ENCODE measurements at places on chromosomes 1 and 21.

DNA sequence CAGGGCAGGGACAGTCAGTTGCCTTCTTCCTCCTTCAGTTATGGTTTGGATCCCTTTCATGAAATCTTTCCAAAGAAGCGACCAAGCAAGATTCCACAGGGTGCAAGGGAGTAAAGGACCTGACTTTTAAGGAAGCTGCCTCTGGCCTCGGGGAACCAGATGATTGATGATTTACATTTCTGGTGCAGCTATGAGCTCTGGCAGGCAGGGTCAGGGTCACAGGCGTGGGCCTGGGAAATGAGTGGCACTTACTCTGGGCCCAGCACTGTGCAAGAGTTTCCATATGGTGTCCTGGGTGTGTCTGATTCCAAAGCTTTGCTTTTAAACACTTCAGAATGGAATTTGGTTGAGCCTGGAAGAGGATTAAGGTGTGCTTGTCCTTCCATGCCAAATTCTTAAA lies 7.2 kb upstream of the CRABP2 start:
- peaks cover 59% of the 10 kb centered on the region for H3K4me1 ChIP-seq
- H3K27ac ChIP-seq: peak overlapping the region; percentile 70
- no peaks in the 10 kb centered on the region for H3K27me3 ChIP-seq
- H3K4me3 ChIP-seq: peak overlapping the region; percentile 34
- no peak for DNase-seq
- H3K36me3 ChIP-seq: peaks cover 7% of the 10 kb centered on the region

DNA sequence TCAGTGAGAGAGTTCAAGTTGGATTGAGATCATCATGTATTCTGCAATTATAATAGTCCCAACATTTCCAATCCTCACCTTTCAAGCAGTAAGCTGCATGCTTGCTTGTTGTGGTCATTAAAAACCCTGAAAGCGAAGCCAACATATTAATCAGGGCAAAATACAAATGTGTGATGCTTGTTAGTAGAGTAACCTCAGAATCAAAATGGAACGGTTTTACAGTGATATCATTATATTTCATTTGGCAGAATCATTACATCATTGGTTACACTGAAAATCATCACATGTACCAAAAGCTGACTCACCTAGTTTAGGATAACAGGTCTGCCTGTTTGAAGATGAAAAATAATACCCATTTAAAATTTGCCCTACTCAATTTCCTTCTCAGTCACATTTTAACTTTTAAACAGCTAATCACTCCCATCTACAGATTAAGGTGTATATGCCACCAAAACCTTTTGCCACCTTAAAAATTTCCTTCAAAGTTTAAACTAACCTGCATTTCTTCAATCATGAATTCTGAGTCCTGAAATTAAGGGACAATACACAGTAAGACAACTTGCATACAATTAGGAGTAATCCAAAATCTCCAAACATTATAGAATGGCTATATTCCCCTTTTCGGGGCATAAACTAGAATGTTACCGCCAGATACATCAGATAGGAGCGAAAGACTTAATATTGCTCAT lies 3.5 kb downstream of the GAS5 start:
- DNase-seq: no peak
- H3K36me3 ChIP-seq: peaks cover 45% of the 10 kb centered on the region
- H3K4me1 ChIP-seq: peaks cover 18% of the 10 kb centered on the region
- peak overlapping the region; percentile 72 for H3K4me3 ChIP-seq
- peak overlapping the region; percentile 76 for H3K27ac ChIP-seq
- H3K27me3 ChIP-seq: peaks cover 4% of the 10 kb centered on the region

GRCh38 chr1:208251015-208251414 lies 6.8 kb upstream of the PLXNA2 start:
- DNase-seq: no peak
- no peak overlapping the region for H3K4me3 ChIP-seq
- H3K36me3 ChIP-seq: no peaks in the 10 kb centered on the region
- peaks cover 9% of the 10 kb centered on the region for H3K27me3 ChIP-seq
- H3K4me1 ChIP-seq: peaks cover 37% of the 10 kb centered on the region
- H3K27ac ChIP-seq: no peak overlapping the region

GRCh38 chr1:53182111-53182593 lies 14.5 kb upstream of the CPT2 start:
- H3K27ac ChIP-seq: no peak overlapping the region
- H3K4me3 ChIP-seq: no peak overlapping the region
- H3K4me1 ChIP-seq: no peaks in the 10 kb centered on the region
- peak; percentile 76 for DNase-seq
- H3K27me3 ChIP-seq: peaks cover 5% of the 10 kb centered on the region

- H3K27me3 ChIP-seq: no peaks in the 10 kb centered on the region
- no peak overlapping the region for H3K4me3 ChIP-seq
- H3K27ac ChIP-seq: no peak overlapping the region
- H3K4me1 ChIP-seq: no peaks in the 10 kb centered on the region
Observed at GRCh38 chr1:78170859-78171258, 125.1 kb downstream of the GIPC2 start.

DNA sequence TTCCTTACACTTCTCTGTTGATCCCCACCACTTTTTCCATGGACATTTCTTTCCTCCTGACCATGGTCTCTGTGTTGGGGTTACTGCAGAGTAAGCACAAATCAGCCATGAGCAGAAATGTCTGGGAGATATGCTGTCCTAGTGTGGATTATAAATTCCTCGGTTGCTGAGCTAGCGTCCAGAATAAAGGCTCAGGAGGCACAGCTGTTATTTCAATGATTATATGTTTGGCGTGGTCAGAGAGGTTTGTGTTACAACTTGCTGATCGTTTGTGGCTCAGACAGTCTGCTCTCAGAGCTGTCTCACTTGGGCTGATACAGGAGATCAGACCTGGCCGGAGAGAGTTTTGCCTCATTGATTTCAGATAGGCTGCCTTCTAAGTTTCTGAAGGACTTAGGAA lies 37.5 kb upstream of the LAMC2 start:
- H3K36me3 ChIP-seq: peaks cover 5% of the 10 kb centered on the region
- no peak overlapping the region for H3K4me3 ChIP-seq
- no peak for DNase-seq
- peaks cover 7% of the 10 kb centered on the region for H3K4me1 ChIP-seq
- peak overlapping the region; percentile 4 for H3K27ac ChIP-seq

- H3K27me3 ChIP-seq: peaks cover 59% of the 10 kb centered on the region
- no peak for DNase-seq
Observed at GRCh38 chr1:148318123-148318903, 164.8 kb downstream of the PPIAL4G start.

DNA sequence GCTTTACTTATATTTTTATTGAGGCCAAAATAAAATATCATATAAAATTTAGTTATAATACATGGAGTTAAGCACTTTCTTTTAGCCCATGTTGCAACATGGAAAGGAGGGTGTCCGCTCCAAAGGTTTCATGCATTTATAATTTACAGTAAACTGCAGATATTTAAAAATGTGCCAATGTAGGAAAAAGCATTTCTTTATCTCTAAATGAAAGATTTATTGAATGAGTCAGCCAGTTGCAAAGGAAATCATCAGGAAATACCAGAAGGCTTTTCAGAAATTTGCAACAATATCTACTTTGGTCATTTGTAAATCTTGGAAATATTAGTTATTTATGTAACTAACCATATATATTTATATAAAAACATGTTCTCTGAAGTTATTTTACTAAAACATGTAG lies 12.1 kb downstream of the ATP6V1G3 start:
- DNase-seq: no peak
- no peak overlapping the region for H3K4me3 ChIP-seq
- H3K27ac ChIP-seq: no peak overlapping the region
- peaks cover 15% of the 10 kb centered on the region for H3K4me1 ChIP-seq
- no peaks in the 10 kb centered on the region for H3K27me3 ChIP-seq
- H3K36me3 ChIP-seq: no peaks in the 10 kb centered on the region

- H3K4me3 ChIP-seq: no peak overlapping the region
- DNase-seq: no peak
- peak overlapping the region; percentile 13 for H3K27ac ChIP-seq
- H3K4me1 ChIP-seq: peaks cover 10% of the 10 kb centered on the region
Observed at GRCh38 chr1:228099331-228099732, 3.8 kb downstream of the C1orf35 start.

GRCh38 chr1:55468142-55468795 lies 253.1 kb upstream of the USP24 start:
- no peak overlapping the region for H3K4me3 ChIP-seq
- H3K4me1 ChIP-seq: peaks cover 22% of the 10 kb centered on the region
- DNase-seq: no peak
- no peaks in the 10 kb centered on the region for H3K27me3 ChIP-seq
- no peak overlapping the region for H3K27ac ChIP-seq
- H3K36me3 ChIP-seq: no peaks in the 10 kb centered on the region

DNA sequence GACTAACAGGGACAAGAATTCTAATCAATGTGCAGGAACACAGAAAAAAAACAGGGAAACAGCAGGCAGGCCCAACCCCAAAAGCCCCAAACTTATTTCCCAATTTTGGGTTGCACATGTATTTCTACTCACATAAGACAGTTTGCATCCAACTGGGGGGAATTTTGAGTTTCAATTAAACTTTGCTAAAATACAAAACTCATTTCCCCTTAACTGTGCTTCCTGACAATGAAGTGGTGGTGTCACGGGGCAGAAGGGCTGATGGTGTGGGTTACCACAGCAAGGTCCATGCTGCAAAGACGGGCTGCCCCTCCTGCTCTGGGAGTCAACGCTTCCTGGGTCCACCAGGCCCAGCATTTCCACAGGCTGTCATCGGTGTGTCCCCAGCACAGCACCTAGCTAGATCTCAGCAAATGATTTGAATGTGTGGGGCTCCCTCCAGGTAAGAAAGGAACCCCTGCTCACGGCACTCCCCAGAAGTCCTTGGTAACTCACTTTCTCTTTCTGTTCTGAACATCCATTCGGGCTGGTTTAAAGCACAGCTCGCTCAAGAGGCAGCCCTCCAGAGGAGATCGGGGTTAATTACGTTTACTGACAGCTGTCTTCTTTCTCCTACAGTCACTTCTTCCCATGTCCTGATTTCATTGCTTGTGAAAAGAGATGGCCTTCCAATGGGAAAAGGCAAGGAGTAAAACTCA lies 27.4 kb downstream of the HIVEP3 start:
- H3K4me1 ChIP-seq: peaks cover 20% of the 10 kb centered on the region
- H3K27ac ChIP-seq: peak overlapping the region; percentile 23
- DNase-seq: no peak
- no peaks in the 10 kb centered on the region for H3K27me3 ChIP-seq
- no peaks in the 10 kb centered on the region for H3K36me3 ChIP-seq
- peak overlapping the region; percentile 1 for H3K4me3 ChIP-seq

DNA sequence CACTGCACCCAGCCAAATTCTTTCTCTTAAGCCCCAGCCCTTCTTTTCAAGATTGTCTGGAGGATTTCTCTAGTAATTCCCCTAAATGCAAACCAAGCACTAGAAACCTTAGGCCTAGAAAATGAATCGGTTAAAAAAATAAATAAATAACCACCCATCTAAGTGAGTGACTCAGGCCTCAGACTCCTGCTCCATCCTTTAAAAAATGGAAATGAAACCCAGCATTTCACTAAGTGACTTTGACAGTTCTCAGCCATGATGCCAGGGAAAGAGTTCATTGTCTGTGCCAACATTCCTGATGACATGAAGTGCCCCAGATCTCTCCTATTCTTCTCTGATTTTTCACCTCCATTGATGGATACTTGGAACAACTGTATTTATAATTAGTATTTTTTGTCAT lies 415.2 kb upstream of the DAB1 start:
- H3K36me3 ChIP-seq: no peaks in the 10 kb centered on the region
- no peaks in the 10 kb centered on the region for H3K27me3 ChIP-seq
- H3K4me1 ChIP-seq: no peaks in the 10 kb centered on the region

DNA sequence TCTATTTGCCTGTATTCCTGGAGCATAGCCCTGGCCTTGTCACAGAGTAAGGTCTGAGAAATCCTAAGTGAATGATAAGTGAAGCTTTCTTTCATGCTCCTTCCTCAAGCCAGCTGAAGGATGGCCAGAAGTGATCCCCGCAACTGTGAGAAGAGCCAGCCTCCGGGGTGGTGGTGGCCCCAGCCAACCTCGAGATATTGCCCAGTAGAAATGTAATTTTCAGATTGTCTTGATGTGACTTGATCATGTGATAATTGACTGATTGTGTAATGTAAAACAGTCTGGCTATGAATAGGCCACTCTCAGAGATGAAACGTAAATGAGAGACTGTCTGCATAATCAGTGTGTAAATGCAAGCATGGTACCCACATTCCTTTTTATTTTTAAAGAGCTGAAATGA lies 242.4 kb upstream of the CAMK1G start:
- no peak for DNase-seq
- H3K4me3 ChIP-seq: no peak overlapping the region
- no peaks in the 10 kb centered on the region for H3K4me1 ChIP-seq

DNA sequence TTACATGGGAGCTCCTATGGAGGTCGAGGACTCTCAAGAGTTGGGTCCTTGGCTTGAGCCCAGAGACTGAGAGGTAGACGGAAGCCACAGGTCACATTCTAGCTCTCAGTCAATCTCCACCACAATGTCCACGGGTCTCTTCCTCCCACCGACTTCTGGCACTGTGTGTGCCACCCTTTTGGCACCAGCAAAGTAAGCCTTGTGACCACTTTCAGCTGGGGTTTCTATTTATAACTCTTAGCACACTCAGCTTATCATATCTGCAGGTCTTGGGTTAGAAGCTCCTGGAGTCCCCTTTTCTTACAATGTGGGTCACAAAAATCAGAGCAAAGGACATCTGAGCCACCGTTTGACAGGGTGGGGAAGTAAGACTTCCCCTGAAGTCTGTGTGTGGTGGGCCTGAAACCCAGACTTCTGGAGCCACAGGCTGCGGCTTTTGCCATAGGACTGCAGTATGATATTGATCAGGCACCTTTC lies 28.3 kb downstream of the NCMAP start:
- no peak overlapping the region for H3K27ac ChIP-seq
- H3K27me3 ChIP-seq: peaks cover 11% of the 10 kb centered on the region
- H3K4me1 ChIP-seq: no peaks in the 10 kb centered on the region
- H3K4me3 ChIP-seq: no peak overlapping the region
- DNase-seq: no peak

DNA sequence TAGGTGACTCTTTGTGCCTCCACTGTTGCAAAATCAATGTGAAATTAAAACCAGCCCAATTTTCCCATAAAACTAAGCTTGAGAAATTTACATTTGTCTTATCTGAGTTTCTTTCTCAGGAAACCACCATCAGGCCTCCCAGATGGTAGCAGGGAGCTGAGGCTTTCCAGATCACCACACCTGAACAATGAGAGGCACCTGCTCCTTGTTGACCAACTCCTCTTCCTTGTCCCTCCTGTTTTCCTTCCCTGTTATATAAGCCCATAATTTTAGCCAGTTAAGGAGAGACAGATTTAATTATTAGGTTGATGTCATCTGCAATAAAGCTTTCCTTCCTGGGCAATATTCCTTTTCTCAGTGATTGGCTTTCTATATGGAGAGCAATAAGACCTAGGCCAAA lies 32.0 kb upstream of the C1orf185 start:
- H3K27ac ChIP-seq: no peak overlapping the region
- DNase-seq: no peak
- H3K4me1 ChIP-seq: no peaks in the 10 kb centered on the region
- H3K27me3 ChIP-seq: peaks cover 37% of the 10 kb centered on the region

DNA sequence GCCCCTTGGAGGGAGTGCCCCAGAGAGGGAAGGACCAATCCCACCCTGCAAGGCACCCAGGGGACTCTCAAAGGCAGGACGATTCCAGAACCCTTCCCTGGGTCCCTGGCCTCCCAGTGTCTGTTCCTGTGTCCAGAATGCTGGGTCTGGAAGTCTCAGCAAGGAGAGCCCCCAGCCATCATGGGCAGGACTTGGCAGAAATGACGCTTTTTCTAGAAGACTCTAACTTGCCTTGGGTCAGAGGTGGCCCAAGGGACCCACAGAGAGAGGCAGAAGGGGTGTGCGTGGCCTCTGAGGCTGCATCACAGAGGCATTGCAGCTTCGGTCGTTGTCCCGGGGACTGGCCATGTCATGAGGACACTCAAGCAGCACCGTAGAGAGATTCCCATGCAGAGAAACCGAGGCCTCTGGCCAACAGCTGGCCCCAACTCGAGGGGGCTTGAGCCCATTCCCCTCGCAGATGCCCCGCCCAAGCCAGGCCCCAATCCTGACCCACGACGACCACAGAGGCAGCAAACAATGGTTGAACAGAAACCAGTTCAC lies 57.8 kb downstream of the WNT9A start:
- no peak overlapping the region for H3K27ac ChIP-seq
- no peaks in the 10 kb centered on the region for H3K27me3 ChIP-seq
- H3K4me1 ChIP-seq: peaks cover 6% of the 10 kb centered on the region
- peak; percentile 63 for DNase-seq
